Activated T-helper 1 cell treated with anti-CD3 and anti-CD28 coated beads, Interleukin-12 subunit alpha, Interleukin-12 subunit beta, Interleukin-2, Interleukin-4 antibody, amounts not matched to agents 30 ng/mL and 10 ng/mL and 1 ng/mL, durations not matched to agents 14 hours and 24 hours and 36 hours (primary cell): ENCODE measurements at places on chromosomes 5 and 9.

- DNase-seq = no peak
Observed at GRCh38 chr5:91283899-91284298, 99.2 kb downstream of the ARRDC3 start.

- DNase-seq = no peak
Observed at GRCh38 chr5:169691471-169691870, 54.4 kb downstream of the DOCK2 start.

DNA sequence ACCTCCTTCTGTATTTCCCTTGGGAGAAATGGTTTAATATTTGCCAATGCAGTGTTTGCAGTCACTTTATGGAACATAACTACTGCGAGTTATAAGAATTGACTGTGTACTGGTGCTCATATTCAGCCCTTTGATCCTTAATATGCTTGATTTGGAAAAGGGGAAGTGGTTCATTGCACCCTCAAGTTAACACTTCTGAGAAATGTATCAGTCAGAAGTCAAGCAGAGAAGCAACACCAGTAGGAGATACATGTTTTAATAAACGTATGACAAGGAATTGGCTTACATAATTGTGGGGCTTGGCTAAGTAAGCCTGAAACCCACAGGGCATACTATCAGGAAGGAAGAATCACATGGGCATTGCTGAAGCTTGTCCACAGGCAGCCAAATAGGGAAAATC, 131.0 kb upstream of the SPRY4 start:
- no peak for DNase-seq

DNA sequence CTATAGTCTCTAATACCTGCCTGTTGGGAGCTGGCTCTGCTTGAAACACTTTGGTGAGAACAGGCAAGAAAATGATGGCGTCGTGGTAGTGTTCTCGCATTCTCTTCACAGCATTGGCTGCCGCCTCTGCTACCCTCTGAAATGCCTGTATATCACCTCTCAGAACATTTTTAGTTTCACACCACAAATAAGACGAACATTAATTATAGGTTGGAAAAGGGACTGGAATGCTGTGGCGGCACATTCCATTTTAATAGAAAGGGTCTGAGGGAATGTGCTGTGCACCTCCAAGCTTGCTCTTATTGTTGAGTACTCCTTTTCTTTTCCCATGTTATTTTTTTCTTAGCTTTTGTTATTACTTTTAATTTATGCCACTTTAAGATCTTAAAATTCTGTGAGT, 134.6 kb upstream of the HMHB1 start:
- DNase-seq = no peak

DNA sequence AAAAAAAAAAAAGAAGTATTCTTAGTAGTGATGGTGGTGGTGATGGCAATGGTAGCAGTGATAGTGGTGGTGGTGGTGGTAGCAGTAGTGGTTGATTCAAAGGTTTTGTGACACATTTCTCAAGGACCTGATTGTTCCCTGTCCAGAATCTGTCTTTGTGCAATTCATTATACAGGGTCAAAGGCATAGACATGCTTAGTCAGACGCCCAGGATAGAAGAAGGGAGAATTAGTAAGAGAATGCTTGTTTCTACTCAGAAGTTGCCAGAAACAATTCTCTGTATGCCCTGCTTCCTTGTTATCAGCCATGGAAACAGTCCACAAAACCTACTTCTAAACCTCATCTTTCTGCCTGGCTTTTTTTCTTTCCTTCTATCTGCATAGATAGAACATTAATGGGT, 89.4 kb downstream of the SLC44A1 start:
- no peak for DNase-seq
